ENCODE measurements at places on chromosomes 7 and 10. TPM values are rescaled to one million over a fixed set of nuclear protein-coding genes. Genes with fewer than 3 reads are reported as not detected.

Gene DLD
- 141 TPM for total RNA-seq

Gene AOAH
- total RNA-seq = not detected

DNA sequence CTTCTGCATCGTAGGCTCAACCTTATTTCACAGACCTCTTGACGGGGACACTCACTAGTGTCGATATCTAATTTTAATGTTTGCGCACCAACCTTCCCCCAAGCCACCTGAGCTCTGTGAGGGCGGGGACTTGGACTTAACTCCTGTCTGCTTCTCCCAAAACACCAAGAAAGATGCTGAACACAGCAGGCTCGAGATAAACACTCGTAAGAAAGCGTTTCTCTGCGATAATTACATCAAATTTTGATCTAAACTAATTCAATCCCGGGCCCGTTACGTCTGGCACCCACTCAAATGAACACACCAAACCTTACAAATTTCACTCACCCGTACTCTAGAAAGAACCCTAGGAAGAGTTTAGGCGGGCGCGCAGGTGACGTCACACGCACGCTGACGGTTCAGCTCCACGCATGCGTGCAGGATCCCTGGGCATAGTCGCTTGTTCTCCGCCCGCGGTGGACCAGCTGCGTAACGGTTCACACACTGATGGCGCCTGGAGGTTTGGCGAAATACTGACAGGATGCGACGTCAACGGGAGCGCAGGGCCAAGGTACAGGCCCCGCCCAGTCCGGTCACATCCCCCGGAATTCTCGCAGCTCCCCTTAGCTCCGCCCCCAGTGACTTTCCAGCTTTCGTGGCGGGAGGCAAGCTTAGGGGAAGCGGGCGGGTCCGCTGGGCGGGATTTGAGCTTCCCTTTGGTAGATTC is at the start of gene POT1:
Gene POT1, minus strand, starts transcription at position 359 of the 706 bp plus-strand sequence. CDS start 32,652 bp downstream, outside the sequence.
- peaks cover 5% of the 10 kb centered on the region for H3K4me1 ChIP-seq
- no peaks in the 10 kb centered on the region for H3K27me3 ChIP-seq
- peak; percentile 98 for DNase-seq
- H3K27ac ChIP-seq = peak within 1 kb of the TSS; percentile 95

GRCh38 chr10:49082766-49083165 is 32.6 kb downstream of the VSTM4 start:
- no peak overlapping the region for H3K4me3 ChIP-seq
- H3K27me3 ChIP-seq = no peaks in the 10 kb centered on the region
- H3K4me1 ChIP-seq = no peaks in the 10 kb centered on the region
- no peak for DNase-seq
- H3K36me3 ChIP-seq = no peaks in the 10 kb centered on the region

DNA sequence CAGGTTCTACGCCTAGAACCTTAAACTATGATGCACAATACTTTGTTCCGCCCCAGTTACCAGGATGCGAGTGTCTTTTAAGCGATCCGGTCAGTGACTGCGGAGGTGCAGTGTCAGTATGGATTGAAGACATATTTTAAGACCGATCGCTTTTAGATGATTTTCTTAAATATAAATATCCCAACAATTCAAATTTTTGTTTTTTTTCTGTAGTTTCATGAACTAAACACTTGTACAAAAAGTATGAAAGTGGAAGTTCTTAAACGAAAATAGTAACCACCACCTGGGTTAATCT is 835 bp downstream of the COMMD3 start:
- no peaks in the 10 kb centered on the region for H3K27me3 ChIP-seq
- no peaks in the 10 kb centered on the region for H3K36me3 ChIP-seq
- peak overlapping the region; percentile 95 for H3K27ac ChIP-seq
- H3K4me1 ChIP-seq = peaks cover 11% of the 10 kb centered on the region
- peak overlapping the region; percentile 77 for H3K4me3 ChIP-seq
- no peak for DNase-seq

DNA sequence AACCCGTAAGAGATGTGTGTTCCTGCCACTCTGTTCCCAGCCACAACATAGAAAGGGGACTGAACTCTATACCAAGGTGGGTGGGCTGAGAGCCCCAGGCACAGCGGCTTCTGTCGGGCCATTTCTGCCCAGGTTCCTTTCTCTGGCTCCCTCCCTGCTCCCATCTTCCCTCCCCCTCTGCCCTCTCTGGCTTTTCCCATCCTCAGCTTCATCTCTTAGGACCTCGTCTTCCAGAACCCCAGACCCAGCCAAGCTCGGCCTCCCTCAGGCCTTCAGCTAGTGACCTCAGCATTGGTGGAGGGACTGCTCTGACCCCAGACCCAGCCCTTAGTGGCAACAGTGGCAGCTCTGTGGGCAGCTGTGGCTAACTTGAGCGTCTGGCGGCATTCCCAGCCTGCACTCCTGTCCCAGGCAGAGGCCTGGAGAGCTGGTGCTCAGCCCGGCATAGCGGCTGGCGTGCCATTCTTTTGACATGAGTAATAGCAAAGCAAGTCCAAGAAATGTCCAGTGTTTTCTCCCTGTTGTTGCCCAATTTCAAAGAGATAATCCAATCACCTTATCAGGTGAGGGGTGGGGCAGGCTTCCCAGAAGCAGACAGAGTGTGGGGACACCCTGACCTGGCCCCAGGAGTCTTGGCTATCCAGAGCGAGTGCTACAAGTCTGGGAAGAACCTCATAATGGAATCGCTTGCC is 15.9 kb downstream of the PTPRE start:
- peaks cover 8% of the 10 kb centered on the region for H3K4me1 ChIP-seq
- no peaks in the 10 kb centered on the region for H3K27me3 ChIP-seq
- H3K4me3 ChIP-seq = no peak overlapping the region
- no peaks in the 10 kb centered on the region for H3K36me3 ChIP-seq
- H3K27ac ChIP-seq = peak overlapping the region; percentile 54

- no peak overlapping the region for H3K4me3 ChIP-seq
- no peaks in the 10 kb centered on the region for H3K36me3 ChIP-seq
- DNase-seq = no peak
Observed at GRCh38 chr10:73183667-73184281, 15.9 kb downstream of the FAM149B1 start.

DNA sequence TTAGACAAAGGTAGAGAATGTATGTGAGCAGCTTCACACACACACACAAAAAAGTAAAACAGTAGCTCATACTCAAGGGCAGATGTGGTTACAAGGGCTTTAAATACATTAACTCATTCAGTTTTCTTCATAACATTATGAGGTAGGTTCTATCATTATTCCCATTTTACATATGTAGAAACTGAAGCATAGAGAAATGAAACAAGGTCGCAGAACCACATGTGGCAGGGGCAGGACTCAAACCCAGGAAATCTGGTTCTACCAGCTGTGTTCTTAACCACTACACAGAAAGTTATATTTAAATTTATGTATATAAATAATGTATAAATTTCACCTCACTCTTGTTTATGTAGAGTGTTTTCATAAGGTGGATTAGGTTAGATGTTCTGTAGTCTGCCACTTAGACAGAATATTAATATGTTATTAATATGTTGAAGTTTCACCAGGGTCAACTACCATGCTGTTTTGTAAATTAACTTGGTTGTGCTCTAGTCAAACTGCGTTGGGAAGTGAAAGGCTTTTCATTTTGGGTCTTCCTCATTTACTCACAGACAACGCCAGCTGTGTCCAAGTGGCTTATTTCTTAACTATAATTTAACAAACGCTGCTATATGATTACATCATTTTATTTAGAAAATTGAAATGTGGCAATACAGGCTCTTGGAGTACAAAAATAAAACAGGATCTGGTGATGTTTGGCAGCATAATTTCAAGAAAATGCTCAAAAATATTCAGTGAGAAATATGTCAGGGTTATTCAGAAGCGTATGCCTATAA is 138.4 kb downstream of the MDFIC start:
- H3K27me3 ChIP-seq = no peaks in the 10 kb centered on the region
- H3K4me3 ChIP-seq = no peak overlapping the region
- no peak for DNase-seq

Gene POLR1F
- total RNA-seq = 15.6 TPM

Gene DGKB
- 0.39 TPM for total RNA-seq

GRCh38 chr10:36943544-36943943 is 181.9 kb upstream of the ANKRD30A start:
- H3K27me3 ChIP-seq = no peaks in the 10 kb centered on the region
- no peak overlapping the region for H3K27ac ChIP-seq
- no peak overlapping the region for H3K4me3 ChIP-seq
- no peaks in the 10 kb centered on the region for H3K4me1 ChIP-seq
- DNase-seq = no peak

GRCh38 chr7:157832421-157832820 is 495.6 kb downstream of the DNAJB6 start:
- H3K36me3 ChIP-seq = no peaks in the 10 kb centered on the region
- H3K27ac ChIP-seq = no peak overlapping the region
- no peak for DNase-seq
- no peaks in the 10 kb centered on the region for H3K4me1 ChIP-seq
- H3K4me3 ChIP-seq = no peak overlapping the region
- no peaks in the 10 kb centered on the region for H3K27me3 ChIP-seq

DNA sequence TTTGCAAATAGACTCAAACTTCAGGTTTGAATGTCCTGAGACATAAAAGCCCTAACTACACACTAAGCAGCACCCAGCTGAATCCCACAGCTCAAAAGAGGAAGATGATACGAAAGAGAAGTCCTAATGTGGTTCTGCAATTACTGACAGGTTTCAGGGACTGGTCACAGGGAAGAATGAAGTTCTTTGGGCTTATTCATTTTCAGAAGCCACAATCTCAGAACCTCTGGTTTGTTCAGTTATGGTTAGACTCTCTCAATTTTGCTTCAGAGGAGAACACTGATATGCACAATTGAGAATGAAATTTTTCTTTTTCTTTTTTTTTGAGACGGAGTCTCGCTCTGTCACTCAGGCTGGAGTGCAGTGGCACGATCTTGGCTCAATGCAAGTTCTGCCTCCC is 94.6 kb upstream of the FAM180A start:
- no peak for DNase-seq
- no peak overlapping the region for H3K27ac ChIP-seq
- H3K27me3 ChIP-seq = no peaks in the 10 kb centered on the region
- no peak overlapping the region for H3K4me3 ChIP-seq
- H3K36me3 ChIP-seq = no peaks in the 10 kb centered on the region
- no peaks in the 10 kb centered on the region for H3K4me1 ChIP-seq

- no peaks in the 10 kb centered on the region for H3K27me3 ChIP-seq
- no peak overlapping the region for H3K27ac ChIP-seq
- no peaks in the 10 kb centered on the region for H3K4me1 ChIP-seq
- DNase-seq = no peak
Observed at GRCh38 chr7:130129011-130129411, 58.7 kb downstream of the KLHDC10 start.

DNA sequence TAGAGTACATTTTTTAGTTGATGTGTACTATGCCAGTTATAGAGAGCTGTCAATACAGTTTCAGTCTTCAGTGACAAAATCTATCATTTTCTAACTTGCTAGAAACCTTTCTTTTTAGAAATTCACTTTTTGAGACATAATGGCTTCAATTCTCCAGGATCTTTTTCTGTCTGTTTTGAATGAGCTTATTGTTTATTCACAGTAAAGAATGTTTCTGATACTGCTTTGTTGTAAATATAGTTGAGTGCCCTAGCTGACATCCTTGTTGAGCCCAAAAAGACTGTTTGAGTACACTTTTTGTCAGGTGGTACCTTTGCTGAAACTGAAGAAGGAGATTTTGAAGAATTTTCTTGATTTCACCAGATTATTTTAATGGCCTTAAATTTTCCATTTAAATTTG is 139.9 kb downstream of the PPP1R9A start:
- H3K4me1 ChIP-seq = peaks cover 7% of the 10 kb centered on the region
- no peaks in the 10 kb centered on the region for H3K36me3 ChIP-seq

Gene ANKRD2
- not detected for total RNA-seq

Gene CALML5
- not detected for total RNA-seq
